Glutamatergic neuron (in vitro differentiated cells): ENCODE measurements at places on chromosomes 11 and 22. TPM values are rescaled to one million over a fixed set of nuclear protein-coding genes. Genes with fewer than 3 reads are reported as not detected.

DNA sequence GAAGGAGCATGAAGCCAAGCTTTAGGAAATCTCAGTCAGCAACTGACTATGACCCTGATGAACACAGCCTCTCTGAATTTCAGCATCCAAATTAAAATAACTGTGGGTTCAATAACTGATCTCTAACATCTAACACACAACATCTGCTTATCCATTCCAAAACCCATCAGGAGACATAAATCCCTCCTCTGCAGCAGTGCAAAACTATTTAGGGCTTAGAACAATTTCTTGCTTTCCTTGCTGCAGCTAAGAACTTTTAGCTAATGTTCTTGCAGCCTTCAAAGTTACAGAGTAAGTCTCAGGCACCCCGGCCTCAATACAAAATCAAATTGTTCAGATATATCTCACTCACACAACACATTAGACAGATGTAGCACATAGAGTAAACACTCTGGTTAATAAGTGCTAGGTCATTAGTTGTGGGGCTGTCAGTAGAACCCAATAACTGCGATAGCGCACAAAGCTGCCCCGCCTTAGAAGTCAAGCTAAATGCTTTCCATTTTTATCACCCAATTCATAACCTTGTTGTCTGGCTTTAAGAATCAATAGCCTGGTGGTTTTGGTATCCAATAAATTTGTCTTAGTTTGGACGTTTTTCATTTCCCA lies 139.6 kb downstream of the LARGE1 start:
- H3K36me3 ChIP-seq, result no peaks in the 10 kb centered on the region
- no peak overlapping the region for H3K27ac ChIP-seq
- H3K4me3 ChIP-seq, result no peak overlapping the region
- peaks cover 4% of the 10 kb centered on the region for H3K4me1 ChIP-seq
- no peak for DNase-seq

- no peak overlapping the region for H3K27ac ChIP-seq
- H3K36me3 ChIP-seq, result peaks cover 4% of the 10 kb centered on the region
- no peak for DNase-seq
- H3K27me3 ChIP-seq, result no peaks in the 10 kb centered on the region
- H3K4me1 ChIP-seq, result peaks cover 2% of the 10 kb centered on the region
These were observed 89.0 kb downstream of the RRAS2 start for GRCh38 chr11:14269692-14270573.

DNA sequence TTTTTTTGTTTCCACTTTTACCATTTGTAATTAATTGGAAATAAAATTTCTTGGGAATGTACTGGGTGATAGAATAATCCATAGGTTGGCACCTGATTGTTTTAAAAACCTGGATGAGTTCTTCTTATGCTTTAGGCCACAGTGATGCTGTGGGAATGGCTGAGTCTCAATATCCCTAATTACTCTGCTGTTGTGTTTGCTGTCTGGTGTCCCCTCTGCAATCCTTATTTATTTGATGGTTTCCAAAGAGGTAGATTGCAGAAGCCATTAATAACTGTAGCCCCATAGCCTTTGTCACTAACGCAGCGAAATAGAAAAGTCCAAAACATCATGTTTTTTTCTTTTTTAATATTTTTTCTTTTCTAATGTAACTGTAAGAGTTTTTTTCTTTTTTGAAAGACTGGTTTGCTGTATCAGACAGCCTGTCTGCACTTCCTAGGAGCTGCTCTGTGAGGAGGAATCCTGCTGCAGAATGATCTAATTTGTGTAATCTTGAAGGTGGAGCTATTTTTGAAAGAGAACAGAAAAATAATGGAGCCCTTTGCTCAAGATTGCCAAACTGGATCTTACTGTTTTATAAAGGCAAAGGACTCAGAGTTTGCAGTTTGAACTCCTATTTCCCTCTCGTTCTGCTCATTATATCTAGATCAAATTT lies 14.9 kb downstream of the PACS1 start:
- DNase-seq, result no peak
- H3K4me3 ChIP-seq, result no peak overlapping the region
- no peaks in the 10 kb centered on the region for H3K36me3 ChIP-seq
- no peak overlapping the region for H3K27ac ChIP-seq
- H3K27me3 ChIP-seq, result no peaks in the 10 kb centered on the region

- H3K27ac ChIP-seq, result no peak overlapping the region
- peaks cover 10% of the 10 kb centered on the region for H3K4me1 ChIP-seq
- peaks cover 6% of the 10 kb centered on the region for H3K27me3 ChIP-seq
- DNase-seq, result no peak
- no peak overlapping the region for H3K4me3 ChIP-seq
These were observed 16.4 kb upstream of the FLRT1 start for GRCh38 chr11:64019106-64020037.

GRCh38 chr11:36365907-36366306 lies 69.8 kb downstream of the PRR5L start:
- no peak overlapping the region for H3K27ac ChIP-seq
- no peak for DNase-seq
- H3K4me1 ChIP-seq, result peaks cover 10% of the 10 kb centered on the region
- no peak overlapping the region for H3K4me3 ChIP-seq

DNA sequence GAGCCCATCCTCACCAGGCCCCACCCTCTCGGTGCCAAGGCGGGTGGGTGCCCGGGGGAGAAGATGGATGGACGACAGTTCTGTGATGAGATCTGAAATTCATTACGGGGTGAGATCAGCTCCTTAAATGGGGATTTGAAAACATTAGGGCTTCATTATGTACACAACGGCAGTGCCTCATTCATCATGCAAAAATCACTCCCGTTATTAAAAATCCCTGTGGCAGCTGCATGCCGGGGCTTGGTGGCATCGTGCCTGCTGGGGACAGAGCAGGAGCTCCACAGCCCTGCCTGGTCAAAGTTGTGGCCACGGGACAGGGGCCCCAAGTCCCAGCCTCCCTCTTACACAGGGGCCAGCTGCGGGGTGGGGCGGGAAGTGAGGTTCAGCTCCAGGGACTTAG lies 20.2 kb downstream of the OTUB1 start:
- peaks cover 18% of the 10 kb centered on the region for H3K27me3 ChIP-seq
- no peak overlapping the region for H3K27ac ChIP-seq
- no peaks in the 10 kb centered on the region for H3K36me3 ChIP-seq
- H3K4me1 ChIP-seq, result peaks cover 10% of the 10 kb centered on the region

GRCh38 chr11:112889446-112889845 lies 71.8 kb upstream of the NCAM1 start:
- no peak overlapping the region for H3K4me3 ChIP-seq
- H3K27me3 ChIP-seq, result no peaks in the 10 kb centered on the region
- DNase-seq, result no peak
- H3K4me1 ChIP-seq, result no peaks in the 10 kb centered on the region
- no peaks in the 10 kb centered on the region for H3K36me3 ChIP-seq

GRCh38 chr11:6604790-6605189 lies 1.2 kb downstream of the ILK start:
- DNase-seq, result no peak
- H3K27ac ChIP-seq, result no peak overlapping the region
- H3K4me3 ChIP-seq, result no peak overlapping the region
- no peaks in the 10 kb centered on the region for H3K36me3 ChIP-seq
- peaks cover 16% of the 10 kb centered on the region for H3K4me1 ChIP-seq

DNA sequence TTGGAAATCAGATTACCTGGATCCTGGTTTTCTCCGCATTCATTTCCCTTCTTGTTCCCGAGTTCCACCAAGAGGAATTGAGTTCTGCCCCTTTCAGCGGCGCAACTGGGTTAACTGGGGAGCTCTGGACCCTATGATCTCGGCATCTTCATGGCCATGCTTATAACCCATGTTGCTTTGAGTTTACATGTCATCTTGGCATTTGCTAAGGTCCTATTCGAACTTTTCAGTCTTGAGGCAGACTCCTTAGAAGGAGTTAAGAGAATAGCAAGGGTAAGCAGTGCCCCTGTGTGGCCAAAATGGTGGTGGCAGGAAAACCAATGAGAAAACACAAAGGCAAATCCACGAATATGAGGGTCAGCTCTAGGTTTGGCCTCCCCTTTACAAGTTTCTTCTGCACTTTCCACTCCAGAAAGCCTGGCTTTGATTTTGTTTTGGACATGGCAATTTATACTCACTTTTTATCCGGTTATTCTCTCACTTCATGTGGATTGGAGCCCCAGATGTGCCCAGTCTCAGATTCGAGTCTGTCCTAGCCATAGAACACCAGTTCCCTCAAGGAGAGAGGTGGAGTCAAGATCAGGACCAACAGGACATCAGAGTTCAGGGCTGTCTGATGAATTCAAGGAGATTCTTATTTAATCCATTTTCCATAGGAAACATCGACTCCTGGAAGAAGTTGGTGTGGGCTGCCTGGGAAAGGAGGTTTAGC lies 55.3 kb upstream of the FBXO3 start:
- peak; percentile 70 for DNase-seq
- no peak overlapping the region for H3K27ac ChIP-seq
- H3K27me3 ChIP-seq, result peaks cover 9% of the 10 kb centered on the region
- H3K36me3 ChIP-seq, result no peaks in the 10 kb centered on the region
- no peaks in the 10 kb centered on the region for H3K4me1 ChIP-seq
- H3K4me3 ChIP-seq, result peak overlapping the region; percentile 94

DNA sequence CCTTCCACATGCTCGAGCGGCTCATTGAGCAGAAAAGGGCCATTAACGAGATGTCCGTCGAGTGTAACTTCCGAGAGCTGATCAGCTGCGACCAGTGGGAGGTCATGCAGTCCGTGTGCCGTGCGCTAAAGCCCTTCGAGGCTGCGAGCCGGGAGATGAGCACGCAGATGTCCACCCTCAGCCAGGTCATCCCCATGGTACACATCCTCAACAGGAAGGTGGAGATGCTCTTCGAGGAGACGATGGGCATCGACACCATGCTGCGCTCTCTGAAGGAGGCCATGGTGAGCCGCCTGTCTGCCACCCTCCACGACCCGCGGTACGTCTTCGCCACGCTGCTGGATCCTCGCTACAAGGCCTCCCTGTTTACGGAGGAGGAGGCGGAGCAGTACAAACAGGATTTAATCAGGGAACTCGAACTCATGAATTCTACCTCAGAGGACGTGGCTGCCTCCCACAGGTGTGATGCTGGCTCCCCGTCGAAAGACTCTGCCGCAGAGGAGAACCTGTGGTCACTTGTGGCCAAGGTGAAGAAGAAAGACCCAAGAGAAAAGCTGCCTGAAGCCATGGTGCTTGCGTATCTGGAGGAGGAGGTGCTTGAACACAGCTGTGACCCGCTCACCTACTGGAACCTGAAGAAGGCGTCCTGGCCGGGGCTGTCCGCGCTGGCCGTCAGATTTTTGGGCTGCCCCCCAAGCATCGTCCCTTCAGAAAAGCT lies 31.7 kb downstream of the ALG12 start:
- peaks cover 12% of the 10 kb centered on the region for H3K27me3 ChIP-seq
- peaks cover 46% of the 10 kb centered on the region for H3K36me3 ChIP-seq
- no peak overlapping the region for H3K27ac ChIP-seq
- peaks cover 22% of the 10 kb centered on the region for H3K4me1 ChIP-seq

- H3K27ac ChIP-seq, result no peak overlapping the region
- DNase-seq, result no peak
- no peaks in the 10 kb centered on the region for H3K27me3 ChIP-seq
- peaks cover 16% of the 10 kb centered on the region for H3K36me3 ChIP-seq
- peaks cover 12% of the 10 kb centered on the region for H3K4me1 ChIP-seq
- H3K4me3 ChIP-seq, result no peak overlapping the region
These were observed 338.6 kb downstream of the TTC28 start for GRCh38 chr22:28341001-28341400.

GRCh38 chr22:38569181-38569971 lies 607 bp downstream of the DMC1 start:
- DNase-seq, result peak; percentile 22
- peaks cover 9% of the 10 kb centered on the region for H3K4me1 ChIP-seq
- peak overlapping the region; percentile 81 for H3K4me3 ChIP-seq
- no peak overlapping the region for H3K27ac ChIP-seq
- H3K36me3 ChIP-seq, result no peaks in the 10 kb centered on the region

GRCh38 chr11:25159341-25159740 lies 662.5 kb downstream of the LUZP2 start:
- no peak overlapping the region for H3K27ac ChIP-seq
- H3K4me1 ChIP-seq, result no peaks in the 10 kb centered on the region
- DNase-seq, result no peak
- H3K27me3 ChIP-seq, result no peaks in the 10 kb centered on the region

DNA sequence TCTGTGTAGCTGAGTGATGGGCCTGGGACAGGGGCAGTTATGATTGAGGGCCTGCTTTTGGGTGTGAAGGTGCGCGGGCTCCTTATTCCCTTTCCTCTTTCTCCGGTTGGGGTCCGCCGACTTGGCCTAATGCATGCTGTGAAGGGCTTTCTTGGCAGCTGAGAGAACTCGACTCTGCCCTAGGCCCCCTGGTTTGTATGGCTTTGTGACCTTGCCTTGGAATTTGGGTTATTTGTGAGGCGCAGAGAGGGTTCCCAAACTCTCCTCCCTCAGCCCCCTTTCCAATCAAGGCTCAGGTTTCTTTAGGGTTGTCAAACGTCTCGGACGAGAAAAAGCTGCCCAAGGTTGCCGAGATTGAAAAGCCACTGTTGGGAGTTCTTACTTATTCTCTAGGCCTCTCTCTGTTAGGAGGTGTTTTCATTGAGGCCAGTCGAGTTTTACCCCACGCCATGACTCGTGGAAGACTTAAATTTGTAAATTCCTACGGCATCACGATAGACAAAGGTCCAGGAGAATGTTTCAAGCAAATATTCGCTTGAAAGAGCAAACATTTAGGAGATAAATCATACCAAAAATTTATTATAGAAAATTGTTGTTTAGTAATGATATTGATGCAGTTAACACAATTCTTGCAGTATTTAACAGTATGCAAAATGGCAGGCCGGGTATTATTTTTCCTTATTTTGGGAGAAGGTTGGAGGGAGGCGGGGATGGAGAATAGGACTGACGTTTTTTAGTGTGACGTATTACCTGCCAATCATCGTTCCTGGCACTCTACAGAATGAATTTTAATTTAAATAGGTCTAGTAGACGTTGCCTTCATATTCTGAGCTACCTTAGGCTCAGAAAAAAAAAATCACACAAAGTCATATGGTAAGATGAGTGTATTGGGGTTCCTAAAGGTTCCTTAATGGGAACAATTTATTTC lies 689 bp downstream of the PDHX start:
- peaks cover 19% of the 10 kb centered on the region for H3K4me1 ChIP-seq
- peaks cover 13% of the 10 kb centered on the region for H3K36me3 ChIP-seq
- H3K4me3 ChIP-seq, result peak overlapping the region; percentile 99
- no peak for DNase-seq

GRCh38 chr11:36047344-36047743 lies 103.5 kb downstream of the LDLRAD3 start:
- H3K27ac ChIP-seq, result no peak overlapping the region
- H3K27me3 ChIP-seq, result peaks cover 2% of the 10 kb centered on the region
- no peak for DNase-seq
- H3K4me1 ChIP-seq, result peaks cover 21% of the 10 kb centered on the region

- no peak overlapping the region for H3K4me3 ChIP-seq
- H3K4me1 ChIP-seq, result no peaks in the 10 kb centered on the region
- H3K36me3 ChIP-seq, result no peaks in the 10 kb centered on the region
- H3K27me3 ChIP-seq, result no peaks in the 10 kb centered on the region
These were observed 81.0 kb upstream of the ZBED5 start for GRCh38 chr11:10938650-10939387.

GRCh38 chr22:21915624-21916308 lies 36.9 kb downstream of the PPM1F start:
- DNase-seq, result no peak
- H3K27ac ChIP-seq, result no peak overlapping the region
- no peaks in the 10 kb centered on the region for H3K36me3 ChIP-seq
- H3K4me3 ChIP-seq, result no peak overlapping the region
- no peaks in the 10 kb centered on the region for H3K27me3 ChIP-seq
- peaks cover 7% of the 10 kb centered on the region for H3K4me1 ChIP-seq

The MRTFA gene
- total RNA-seq, result 91.7 TPM

The CBLIF gene
- not detected for total RNA-seq

The KCNJ11 gene
- total RNA-seq, result 1.2 TPM

The RAB39A gene
- 21.9 TPM for total RNA-seq

The MYRF gene
- 0.29 TPM for total RNA-seq

The GAB4 gene
- total RNA-seq, result 0.15 TPM

The OR8B4 gene
- total RNA-seq, result not detected
